Left cardiac atrium (tissue), 4 donors: ENCODE measurements at places on chromosomes 12 and 14. TPM values are rescaled to one million over a fixed set of nuclear protein-coding genes. Genes with fewer than 3 reads are reported as not detected.
A peak's percentile ranks its signal among the peaks of the same experiment; 100 is the strongest.

WASHC3 gene
- 39.4 TPM for total RNA-seq

- DNase-seq = no peak
Observed at GRCh38 chr12:25482625-25483024, 70.5 kb downstream of the LMNTD1 start.

GRCh38 chr12:26046203-26046602 is 78.6 kb downstream of the BHLHE41 start:
- no peak for DNase-seq

MMP17 gene
- 2.4 TPM for total RNA-seq

DNA sequence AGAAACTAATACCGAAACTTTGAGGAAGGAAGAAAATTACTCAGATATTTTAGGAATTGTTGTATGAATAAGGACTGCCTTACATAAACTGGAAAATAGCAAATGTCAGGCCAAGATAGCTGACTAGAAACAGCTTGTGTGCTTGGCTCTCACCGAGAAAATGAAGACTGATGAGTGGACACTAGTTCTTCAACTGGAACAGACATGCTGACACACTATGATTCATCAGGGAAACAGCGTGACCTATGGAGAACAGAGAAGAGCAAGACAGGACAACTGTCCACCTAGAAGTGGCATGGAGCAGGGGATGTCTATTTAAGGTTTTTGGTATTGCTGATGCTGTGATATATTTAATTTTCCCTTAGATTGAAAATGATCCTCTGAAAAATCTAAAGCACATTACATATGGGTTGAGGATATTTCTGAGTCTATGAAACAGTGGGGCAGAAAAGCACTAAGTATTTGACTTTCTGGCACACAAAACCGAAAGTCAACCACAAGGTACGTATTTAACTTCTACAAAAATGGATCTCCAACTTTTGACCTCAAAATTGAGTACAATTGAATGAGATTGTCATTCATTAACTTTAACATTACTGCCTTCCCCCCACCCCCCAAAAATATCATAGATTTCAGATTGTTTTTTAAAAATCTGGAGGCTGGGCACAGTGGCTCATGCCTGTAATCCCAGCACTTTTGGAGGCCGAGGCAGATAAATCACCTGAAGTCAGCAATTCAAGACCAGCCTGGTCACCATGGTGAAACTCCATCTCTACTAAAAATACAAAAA is 863.2 kb downstream of the LRFN5 start:
- no peak for DNase-seq

DNA sequence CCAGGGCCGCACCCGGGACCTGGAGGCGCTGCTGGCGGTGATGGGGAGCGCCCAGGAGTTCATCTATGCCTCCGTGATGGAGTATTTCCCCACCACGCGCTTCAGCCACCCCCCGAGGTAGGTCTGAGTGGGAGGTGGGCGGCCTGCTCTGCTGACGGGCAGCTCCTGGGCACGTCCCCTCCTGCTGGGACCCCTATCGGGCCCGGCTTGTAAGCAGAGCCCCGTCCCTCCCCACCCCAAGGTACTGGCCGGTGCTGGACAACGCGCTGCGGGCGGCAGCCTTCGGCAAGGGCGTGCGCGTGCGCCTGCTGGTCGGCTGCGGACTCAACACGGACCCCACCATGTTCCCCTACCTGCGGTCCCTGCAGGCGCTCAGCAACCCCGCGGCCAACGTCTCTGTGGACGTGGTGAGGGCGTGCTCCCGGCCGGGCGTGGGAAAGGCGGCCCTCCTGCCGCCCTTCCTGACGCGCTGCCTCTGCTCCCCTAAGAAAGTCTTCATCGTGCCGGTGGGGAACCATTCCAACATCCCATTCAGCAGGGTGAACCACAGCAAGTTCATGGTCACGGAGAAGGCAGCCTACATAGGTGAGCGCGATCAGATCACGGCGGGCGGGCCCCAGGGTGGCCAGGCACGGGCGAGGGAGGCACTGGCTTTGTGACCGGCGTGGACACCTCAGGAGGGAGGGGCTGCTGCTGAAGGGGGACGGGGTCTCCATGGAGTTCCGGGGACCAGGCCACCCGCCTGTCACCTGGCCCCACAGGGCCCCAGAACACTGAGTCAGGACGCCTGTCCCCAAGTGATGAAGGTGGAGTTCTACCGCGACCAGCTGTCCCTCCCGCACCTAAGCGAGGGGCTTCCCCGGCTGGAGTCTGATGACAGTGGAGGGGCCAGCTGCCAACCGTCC is 7.3 kb downstream of the PLD4 start:
- DNase-seq = no peak

DNA sequence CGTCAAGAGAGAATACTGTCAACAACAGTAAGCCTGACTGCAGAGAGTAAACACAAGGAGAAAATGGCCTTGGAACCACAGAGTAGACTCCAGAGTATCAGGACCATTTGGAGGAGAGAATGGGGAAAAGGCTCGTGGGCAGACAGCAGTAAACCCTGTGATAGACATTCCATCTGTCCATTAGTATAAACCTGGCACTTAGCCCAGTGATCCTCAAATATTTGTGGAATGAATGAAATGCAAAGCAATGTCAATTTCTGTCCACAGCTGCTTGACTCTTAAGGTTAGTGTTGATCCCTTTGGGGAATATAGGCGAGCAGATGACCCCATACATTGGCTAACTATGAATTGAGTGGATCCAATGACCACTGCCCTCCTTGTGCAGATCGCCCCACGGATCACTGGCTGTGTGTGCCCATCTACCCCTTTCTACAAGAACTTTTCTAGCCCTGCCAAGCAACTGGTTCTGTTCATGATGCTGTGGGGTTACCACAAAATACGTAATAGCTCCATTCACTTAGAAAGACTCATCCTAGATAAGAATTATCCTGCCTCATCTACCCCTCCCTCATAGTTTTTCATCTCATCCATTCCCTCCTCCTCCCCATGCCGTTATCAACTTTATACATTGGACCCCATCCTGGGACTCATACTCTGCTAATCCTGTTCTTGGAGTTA is 846.8 kb downstream of the NRXN3 start:
- DNase-seq = no peak

VRTN gene
- not detected for total RNA-seq

GRCh38 chr14:77281852-77282410 is 10.9 kb upstream of the NGB start:
- no peak for DNase-seq

ALDH1L2 gene
- total RNA-seq = 7.4 TPM

- DNase-seq = no peak
Observed at GRCh38 chr12:92615086-92615485, 87.7 kb upstream of the PLEKHG7 start.

GRCh38 chr12:59594943-59595500 is 807 bp upstream of the SLC16A7 start:
- DNase-seq = no peak

- peak; percentile 45 for DNase-seq
Observed at GRCh38 chr12:92504594-92504981, 198.2 kb upstream of the PLEKHG7 start.

- no peak for DNase-seq
Observed at GRCh38 chr12:82182601-82183190, 175.5 kb downstream of the CCDC59 start.

DNA sequence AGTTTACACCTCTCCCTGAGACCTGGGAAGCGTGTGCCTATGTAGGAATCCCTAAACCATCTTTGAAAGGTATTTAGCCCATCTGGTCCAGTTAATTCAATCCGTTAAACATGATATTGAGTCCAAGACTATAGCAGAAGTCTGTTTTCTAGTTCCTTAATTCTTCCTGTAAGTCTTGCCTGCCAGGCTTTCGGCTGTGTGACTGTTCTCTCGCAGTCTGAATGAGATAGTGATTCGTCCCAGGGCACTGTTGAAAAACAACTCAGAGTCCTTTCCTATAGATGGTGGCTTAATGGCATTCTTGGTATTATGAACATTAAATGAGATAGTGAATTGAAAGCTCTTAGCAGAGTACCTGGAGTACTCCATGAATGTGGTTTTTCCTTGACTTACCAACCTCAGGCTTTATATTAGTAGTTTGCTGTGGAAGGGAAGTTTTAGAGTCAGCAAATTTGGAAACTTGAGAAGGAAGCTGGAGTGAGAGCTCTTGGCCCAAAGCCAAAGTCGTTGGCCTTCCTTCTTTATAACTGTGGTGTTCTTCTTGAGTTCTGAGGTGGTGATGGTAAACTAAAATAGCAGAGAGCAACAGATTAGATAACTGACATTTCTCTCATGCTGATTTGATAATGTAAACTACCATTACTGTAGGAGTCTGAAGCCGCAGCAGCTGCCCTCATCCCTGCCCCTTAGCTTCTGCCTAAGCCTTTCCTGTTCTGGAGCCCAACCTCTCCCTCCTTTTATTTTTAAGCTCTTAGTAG is 76.5 kb downstream of the TGFB3 start:
- DNase-seq = peak; percentile 64

GRCh38 chr14:90569606-90570387 is 173.0 kb downstream of the CALM1 start:
- no peak for DNase-seq

RNFT2 gene
- total RNA-seq = 3.1 TPM

B3GNT4 gene
- not detected for total RNA-seq

DNA sequence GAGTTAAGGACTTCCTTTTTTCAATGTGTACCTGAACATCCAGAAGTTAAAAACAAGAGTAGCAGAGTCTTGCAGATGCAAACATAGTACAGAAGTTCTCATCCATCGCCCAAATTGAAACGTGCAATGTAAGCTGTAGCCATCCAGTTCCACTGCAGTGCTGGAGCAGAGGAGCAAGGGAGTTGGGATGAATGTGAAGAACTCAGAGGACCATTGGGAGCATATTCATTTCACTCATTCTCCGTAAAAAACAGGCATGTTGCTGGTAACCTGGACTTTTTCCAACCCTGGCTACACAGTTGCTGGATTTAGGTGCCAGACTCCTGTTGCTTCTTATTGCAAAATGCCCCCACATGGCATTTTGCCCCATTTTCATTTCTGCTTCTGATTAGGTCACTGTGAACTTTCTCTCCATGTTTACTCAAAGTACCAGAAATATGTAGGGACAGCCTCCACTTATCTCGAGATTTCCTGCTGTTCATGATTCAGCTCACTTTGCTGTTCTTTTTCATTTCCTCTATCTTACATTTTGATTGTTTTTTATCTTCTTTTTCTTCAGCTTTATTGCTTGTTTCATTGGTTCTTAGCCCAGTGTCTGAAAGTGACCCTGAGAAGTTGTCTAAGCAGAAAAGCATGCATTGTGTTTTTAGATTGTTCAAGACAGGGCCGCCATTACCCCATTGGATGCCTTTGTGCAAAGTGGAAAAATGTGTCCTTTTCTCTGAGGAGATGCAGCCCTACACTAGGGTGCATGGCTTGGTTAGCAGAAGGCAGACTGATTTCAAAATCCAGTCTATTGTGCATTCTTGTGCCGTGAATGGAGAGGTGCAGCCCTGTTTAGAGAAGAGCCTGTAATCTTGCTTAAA is 109.0 kb upstream of the AMIGO2 start:
- DNase-seq = no peak

DNA sequence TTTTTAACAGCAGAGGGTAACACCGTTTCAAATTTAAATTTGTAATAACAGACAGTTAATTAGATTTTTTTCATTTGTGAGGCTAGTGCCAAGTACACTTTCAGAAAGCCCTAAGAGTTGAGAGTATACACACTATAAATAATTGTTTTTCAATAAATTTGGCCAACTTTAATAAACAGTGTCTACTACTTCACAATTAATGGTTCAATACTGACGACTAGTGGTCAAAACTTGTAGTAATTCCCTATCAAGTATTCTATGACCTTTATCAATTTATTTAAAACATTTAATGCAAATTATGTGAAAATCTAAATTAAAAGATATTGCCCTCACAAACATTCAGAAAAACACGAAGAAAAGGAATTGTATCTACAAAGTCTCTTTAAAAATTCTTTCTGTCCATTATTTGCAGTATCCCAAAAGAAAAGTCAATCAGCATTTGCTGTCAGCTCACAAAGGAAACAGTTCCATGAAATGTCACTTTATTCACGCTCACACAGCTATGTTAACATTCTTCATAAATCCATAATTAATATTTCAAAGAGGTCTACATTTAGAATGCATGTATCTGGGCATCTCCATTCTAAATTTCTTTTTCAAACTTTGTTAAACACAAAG is 91.2 kb downstream of the CEP128 start:
- no peak for DNase-seq
